ENCODE measurements at places on chromosomes 16 and 17.

- no peak for DNase-seq
Measured at GRCh38 chr16:57759541-57760356, 24.2 kb downstream of the KATNB1 start.

DNA sequence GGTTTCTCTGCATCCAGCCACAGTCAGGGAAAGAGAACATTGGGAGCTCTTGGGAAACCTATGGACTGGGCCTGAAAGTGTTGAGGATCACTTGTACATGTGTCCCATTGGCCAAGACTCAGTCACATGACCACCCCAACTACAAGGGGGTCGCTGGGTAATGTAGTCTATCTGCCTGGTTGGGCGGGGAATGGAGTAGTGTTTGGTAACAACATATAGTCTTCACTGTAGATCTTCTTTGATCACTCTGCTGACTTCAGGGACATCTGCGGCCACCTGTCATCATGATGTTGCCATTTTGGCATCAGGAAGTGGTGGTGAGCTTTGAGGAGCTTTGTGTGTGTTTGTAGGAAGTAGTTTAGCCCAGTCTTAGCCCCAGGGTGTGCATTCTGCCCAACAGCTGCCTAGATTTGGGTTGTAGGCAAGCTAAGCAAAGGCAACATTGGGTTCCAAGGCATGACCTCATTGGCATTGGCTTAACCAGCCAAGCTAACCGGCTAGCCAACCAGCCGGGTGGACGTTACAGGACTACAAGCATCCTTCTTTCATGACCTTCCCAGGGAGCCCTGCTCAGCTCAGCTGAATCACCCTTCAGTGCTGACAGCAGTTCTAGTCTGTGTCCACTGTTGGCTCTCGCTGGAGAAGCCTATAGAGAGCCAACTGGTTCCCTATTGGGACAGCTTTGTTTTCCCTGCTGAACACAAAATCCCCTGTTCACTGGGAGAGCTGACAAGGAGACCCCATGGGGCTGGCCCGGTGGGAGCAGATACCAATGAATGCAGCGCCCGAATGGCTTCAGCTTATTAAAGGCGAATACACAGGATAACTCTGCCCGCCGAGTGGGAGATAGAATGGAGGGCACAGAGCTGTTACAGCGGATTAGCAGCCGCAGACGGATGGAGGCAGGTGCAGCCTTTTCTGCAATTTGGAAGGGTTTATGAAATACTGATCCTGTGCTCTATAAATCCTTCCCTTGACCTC, 178.6 kb downstream of the NTN1 start:
- no peak for DNase-seq

DNA sequence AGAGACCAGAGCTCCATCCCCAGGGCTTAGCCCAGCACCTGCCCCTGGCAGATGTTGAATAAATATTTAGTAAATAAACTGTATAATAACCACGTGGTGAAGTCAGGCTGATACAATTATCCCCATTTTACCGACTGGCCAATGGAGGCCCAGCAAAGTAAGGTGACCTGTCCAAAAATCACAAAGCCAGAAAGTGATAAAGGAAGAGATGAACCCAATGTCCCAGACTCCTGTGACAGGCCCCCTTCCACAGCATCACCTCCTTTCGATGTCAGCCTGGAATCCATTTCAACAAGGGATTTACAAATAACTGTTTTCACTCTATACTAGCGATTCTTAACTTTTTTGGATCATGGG, 5.5 kb downstream of the TVP23A start:
- no peak for DNase-seq

DNA sequence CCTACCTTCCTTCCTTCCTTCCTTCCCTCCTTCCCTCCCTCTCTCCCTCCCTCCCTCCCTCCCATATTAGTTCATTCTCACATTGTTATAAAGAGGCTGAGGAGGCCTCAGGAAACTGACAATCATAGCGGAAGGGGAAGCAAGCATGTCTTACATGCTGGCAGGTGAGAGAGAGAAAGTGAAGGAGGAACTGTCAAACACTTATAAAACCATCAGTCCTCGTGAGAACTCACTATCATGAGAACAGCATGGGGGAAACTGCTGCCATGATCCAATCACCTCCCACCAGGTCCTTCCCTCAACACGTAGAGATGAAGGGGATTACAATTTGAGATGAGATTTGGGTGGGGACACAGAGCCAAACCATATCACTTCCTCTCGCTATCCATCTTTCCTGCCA, 281.6 kb upstream of the FOXF1 start:
- no peak for DNase-seq

- no peak for DNase-seq
Measured at GRCh38 chr17:49566668-49567071, 9.0 kb upstream of the NXPH3 start.

DNA sequence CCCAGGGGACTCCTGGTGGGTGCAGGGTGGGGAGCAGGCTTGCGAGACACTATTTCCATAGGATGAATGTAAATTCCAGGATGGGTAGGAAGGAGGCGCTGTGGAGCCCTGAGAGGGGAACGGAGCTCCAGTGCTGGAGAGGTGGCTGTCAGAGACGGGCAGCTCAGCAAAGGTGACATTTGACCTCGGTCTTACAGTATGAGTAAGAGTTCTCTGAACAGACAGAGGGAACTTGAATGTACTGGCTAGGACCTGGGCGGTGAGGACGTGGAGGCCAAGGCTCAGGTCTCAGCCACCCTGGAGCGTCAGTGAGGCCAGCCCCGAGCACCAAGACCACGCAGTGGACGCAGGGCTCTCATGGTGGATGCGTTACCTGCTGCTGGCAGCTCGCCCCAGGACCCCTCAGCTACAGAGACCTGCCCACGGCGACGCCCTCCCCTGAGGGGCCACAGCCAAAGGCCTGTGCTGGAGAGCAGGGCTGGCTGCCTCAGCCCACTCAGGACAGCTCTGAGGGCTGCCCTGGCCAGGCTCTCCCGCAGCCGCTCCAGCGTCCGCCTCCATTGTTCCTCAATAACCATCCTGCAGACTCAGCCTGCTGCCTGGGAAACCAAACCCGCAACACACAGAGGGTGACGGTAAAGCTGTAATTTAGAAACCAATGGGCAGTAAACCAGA, 65.9 kb upstream of the TNRC6C start:
- DNase-seq: peak; percentile 43

DNA sequence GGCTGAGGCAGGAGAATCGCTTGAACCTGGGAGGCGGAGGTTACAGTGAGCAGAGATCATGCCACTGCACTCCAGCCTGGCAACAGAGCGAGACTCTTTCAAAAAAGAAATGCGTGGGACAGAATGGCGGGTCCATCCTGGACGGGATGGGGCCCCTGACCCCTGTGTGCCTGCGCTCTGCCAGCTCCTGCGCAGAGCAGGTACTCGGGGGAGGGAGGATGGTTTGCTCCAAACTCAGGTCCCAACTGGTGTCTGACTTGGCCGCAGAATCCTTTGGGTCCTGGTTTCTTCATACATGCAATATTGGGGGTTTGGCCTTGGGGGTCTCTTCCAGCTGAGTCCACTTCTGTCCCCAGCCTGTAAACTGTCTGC, 10.4 kb downstream of the CHMP6 start:
- DNase-seq: no peak

DNA sequence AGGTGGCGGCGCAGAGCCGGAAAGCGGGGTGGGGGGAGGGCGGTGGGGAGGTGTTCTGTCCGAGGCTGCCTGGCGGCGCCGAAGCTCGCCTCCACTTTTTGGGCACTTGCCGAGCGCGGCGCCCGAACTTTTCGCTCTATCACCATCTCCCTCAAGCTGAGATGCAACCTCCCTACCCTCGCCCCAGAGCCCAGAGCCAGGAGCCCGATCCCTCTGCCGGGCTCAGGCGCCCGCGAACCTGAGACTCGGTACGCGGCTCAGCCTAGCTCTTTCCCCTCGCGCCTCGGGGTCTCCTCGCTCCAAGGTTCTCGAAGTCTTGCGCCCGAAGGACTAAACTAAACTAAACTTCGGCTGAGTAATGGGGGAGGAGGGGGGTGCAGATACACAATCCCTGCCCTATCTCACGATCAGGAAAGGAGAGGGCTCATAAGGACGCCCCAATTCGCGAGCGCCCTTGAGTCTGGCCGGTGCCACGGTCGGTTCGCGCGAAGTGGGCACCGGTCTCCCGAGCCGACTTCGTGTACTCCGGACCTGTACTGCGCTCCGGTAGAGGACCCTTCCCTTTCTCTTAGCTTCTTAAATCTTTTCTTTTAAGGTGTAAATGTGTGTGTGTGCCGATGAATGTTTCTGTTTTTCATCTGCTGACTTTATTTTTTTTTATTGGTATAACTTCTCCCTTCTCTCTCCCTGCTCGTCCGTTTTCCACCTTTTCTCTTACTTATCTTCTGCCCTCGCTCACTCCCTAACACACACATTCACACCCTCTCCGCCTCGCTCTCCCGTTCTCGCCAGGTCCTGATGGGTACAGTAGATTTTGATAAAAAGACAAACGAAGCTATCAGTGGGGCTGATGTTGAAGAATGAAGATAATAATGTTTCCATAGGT, 1.9 kb upstream of the SALL1 start:
- peak; percentile 25 for DNase-seq

DNA sequence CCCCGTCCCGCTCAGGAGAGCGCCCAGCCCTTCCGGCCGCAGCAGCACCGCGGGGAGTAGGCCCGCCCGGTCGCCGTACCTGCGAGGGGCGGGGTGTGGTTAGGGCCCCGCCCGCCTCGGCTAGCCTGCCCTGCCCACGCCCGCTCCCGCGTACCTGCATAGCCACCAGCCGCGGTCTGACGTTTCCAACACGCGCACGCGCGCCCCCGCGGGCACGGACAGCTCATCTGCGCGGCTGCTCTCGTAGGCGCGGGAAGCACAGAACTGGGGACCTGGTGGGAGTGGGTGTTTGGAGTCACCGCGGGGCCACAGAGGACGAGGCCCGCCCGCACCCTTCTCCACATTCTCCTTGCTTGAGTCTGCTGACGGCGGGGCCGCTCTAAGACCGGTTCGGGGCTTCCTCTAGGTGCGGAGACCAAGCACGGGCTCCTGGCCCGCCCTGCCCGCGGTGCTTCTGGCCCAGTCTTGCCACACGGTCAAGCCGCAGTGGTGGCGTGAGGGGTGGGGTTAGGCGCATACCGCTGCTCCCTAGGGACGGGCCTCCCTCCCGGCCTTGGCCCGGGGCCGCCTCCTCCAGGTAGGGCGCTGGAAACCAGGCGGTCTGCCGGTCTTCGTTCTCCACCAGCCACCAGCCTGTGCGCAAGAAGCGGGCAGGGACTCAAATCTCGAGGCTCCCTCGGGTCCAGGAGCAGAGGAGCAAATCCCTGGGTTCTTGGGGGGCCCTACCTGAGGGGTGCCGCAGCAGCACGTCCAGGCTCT, 1.8 kb downstream of the NOXO1 start:
- peak; percentile 55 for DNase-seq

DNA sequence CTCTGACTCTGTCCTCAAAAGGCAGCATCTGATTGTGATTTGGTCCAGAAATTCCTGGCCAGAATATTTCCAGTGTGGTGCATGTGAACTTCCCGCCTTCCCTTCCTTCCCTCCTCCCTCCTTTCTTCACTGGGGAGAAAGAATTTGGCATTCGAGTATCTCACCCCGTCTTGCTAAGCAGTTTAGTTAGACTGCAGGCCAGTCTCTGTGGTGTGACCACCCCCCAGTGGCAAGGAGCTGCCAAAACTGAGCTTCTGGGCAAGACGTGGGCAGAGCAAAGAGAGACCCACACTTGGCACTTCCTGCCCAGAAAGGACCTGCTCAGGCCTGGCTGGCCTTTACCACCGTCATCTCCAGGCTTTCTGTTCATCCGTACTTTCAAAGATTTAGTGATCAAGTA, 36.4 kb downstream of the SNX20 start:
- peak; percentile 58 for DNase-seq

DNA sequence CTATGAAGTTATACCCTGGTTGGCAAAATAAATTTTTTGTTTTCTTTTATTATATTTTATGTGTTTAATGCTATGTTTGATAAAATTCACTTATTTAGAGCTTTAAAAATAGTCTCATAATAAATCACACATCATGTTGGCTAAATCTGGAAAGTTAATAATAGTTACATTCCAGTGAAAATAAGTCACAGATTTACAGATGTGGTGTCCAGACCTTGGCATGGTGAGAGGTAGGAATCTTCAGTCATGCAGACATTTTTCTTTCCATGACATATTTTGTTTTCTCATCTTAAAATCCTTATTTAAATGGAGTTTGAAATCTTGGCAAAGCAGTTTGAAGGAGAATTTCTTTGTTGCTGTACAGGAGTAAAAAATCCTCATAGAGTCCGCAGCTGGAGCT, 48.1 kb upstream of the GOSR1 start:
- DNase-seq: no peak

DNA sequence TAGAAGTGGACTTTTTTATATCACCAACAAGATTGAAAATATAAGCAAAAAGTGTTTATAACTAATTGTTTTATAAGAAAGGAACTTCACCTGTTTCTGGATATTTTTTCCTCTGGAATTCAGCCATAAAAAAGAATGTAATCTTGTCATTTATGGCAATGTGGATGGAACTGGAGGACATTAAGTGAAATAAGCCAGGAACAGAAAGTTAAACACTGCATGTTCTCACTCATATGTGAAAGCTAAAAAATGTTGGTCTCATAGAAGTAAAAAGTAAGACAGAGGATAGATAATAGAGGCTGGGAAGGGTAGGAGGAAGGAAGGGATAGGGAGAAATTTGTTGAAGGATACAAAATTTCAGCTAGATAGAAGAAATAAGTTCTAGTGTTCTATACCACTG, 67.6 kb downstream of the NFAT5 start:
- no peak for DNase-seq

DNA sequence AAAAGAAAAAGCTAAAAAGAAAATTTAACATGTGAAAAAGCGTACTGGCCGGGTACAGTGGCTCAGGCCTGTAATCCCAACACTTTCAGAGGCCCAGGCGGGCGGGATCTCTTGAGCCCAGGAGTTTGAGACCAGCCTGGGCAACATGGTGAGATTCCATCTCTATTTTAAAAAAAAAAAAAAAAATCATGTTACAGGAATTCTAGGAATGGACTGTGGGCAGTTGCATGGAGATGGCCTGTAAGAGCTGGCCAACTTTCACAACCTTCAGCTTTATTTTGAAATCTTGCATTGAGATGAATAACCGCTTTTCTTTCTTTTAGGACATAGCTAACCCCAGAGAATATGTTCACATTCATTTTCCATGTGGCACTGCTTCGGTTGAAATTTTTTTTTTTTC, 8.2 kb upstream of the CIAO3 start:
- DNase-seq: no peak

- DNase-seq: no peak
Measured at GRCh38 chr16:57054771-57055170, 37.6 kb upstream of the CPNE2 start.

DNA sequence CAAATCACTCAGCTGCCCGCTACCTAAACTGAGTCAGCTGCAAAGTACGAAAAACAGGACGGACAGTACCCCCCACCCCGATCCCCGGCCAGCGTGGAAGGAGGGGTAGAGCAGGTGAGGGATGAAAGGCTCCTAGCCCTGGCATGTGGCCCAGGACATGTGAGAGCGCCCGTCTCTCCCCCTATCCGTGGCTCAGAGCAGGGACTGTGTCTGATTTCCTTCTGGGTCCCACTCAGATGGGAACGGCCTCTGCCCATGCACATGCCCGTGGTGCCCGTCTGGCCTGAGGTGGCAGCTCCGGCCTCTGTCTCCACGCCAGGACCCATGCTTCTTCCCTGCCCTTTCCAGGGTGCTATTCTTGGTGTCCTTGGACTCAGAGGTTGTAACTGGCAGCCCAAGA, 30.2 kb upstream of the RASD1 start:
- DNase-seq: no peak

GRCh38 chr17:32497431-32498205, 10.8 kb downstream of the CDK5R1 start:
- no peak for DNase-seq

- no peak for DNase-seq
Measured at GRCh38 chr16:56911771-56912571, 20.0 kb upstream of the HERPUD1 start.
